ENCODE measurements at places on chromosomes 13 and 19.

DNA sequence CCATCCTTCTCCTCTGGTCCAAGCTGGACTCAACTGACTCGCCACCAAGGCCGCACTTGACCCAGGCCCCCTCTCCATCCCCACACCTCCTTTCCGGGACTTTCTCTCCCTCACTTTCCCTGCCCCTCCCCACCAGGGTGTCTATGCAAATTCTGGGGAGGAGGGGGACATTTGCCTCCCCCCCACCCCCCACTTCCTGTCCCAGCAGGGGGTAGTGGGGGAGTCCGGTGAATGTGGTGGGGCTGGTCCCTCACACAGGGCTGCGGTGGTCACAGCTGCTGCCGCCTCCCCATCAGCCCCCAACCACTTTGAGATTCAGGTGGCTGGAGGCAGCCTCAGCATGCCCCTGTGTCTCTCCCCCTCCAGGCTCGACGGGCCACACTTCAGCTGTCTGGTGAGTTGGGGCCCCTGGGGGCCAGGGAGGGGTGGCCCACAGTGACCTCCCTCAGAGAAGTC, 870 bp downstream of the SPIB start:
- no peak for DNase-seq

GRCh38 chr13:74056801-74057542, 77.2 kb downstream of the KLF12 start:
- DNase-seq, result no peak

DNA sequence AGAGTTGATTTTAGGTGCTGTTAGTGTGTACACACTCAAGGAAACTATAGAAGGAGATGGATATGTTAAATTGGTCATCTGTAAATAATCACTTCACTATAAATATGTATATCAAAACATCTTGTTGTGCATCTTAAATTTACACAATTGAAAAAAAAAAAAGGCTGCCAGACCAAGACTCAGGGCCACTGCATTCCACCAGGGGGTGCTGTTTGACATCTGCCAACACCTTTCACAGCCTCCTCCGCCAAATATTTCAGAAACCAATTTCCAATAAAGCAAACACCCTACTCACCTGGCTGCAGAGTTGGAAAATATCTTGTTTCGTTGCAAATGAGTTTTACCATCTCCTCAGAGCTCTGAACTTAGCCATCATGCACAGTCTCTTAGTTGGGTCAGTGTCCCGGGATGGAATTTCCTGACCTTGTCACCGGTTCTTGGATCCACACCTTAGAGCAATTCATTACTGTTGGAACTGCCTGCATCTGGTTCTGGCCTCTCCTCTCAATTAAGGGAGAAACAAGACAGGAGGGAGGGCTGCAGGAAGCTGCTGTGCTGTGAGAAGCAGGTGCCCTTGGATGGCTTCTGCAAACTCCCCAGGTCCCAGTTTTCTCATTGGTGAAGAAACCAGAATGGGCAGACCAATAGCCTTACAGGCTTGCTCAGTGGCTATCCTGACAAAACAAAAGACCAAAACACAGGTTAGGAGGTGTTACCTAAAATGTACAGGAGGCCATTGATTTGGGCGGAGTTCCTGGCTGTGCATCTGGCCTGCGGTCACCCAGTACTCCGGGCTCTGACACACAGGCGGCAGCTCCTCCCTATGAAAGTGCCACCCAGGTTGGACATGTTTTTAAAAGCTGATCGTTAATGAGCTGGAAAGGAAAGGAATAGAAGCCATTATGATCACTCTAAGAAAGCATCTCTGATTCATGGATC, 746.6 kb downstream of the UQCRFS1 start:
- DNase-seq, result peak; percentile 76

DNA sequence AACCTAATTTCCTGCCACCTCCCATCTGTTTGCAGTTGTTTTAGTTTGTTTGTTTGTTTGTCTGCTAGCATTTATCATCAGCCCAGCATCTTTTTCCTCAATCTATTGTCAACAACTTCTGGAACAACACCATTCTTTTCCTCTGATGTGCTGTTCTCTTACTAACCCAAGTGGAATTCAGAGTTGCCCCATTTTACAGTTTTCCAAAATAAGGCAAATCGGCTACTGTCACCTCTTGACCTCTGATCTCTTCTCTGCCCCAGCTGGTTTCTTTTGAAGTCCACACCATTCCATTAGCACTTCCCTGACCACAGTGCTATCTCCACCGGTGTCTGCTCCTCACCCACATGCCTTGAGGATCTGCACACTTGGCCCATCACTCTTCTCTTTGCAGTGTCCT, 102.4 kb downstream of the EFNB2 start:
- no peak for DNase-seq

DNA sequence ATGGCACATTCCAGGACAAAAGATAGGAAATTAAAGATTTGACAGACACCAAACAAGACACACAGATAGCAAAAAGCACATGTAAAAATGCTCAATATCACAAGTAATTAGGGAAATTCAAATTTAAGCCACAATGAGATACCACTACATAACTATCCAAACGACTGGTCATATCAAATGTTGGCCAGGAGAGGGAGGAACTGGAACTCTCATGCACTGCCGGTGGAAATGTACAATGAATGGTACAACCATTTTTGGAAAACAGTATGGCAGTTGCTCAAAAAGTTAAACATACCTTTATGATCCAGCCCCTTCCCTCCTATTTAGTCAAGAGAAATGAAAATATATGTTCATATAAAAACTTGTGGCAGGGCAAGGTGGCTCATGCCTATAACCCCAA, 36.8 kb upstream of the CYP2S1 start:
- DNase-seq, result no peak

GRCh38 chr19:14182476-14182875, 23.5 kb downstream of the ADGRL1 start:
- no peak for DNase-seq

DNA sequence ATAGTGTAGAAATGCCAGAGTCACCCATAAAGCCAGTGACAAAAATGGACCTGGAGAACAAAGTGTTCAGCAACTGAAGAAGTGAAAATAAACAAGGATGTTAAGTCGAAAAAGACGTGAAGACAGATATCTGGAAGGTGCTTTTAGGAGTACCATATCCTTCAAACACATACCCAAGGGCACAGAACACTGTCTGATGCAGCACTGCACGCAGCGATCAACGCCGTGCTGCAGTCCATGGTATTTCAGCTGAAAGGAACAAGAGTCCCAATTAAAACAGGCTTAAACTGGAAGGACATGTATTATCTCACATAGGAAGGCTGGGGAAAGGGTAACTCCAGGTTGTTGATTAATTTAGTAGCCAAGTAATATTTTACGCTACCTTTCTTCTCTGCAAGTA, 108.2 kb downstream of the SGCG start:
- DNase-seq, result no peak

- DNase-seq, result no peak
These were observed 24.8 kb upstream of the NAXD start for GRCh38 chr13:110590577-110590976.

DNA sequence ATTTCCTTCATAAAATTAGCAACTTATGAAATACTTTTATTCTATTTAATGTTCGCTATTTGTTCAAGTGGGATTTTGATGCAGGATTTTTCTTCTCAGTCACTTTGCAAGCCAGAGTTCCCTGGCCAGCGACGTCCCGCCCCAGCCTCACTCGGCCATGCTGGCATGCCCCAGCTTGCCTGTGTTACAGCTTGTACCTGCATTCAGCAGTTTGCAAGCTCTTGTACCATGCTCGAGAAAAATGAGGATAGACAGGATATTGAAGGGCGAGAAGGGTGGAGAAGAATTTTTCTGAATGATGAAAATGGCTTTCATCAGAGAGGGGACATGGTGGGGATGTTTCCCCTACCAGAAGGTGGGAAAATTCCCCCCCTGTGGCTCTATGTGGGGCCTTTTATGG, 2180.2 kb upstream of the PCDH20 start:
- DNase-seq, result no peak

GRCh38 chr13:111241862-111242261, 78.6 kb upstream of the TEX29 start:
- no peak for DNase-seq

- no peak for DNase-seq
These were observed 622.8 kb downstream of the DACH1 start for GRCh38 chr13:71244161-71244560.

GRCh38 chr13:106143930-106144709, 391.3 kb downstream of the EFNB2 start:
- DNase-seq, result no peak

DNA sequence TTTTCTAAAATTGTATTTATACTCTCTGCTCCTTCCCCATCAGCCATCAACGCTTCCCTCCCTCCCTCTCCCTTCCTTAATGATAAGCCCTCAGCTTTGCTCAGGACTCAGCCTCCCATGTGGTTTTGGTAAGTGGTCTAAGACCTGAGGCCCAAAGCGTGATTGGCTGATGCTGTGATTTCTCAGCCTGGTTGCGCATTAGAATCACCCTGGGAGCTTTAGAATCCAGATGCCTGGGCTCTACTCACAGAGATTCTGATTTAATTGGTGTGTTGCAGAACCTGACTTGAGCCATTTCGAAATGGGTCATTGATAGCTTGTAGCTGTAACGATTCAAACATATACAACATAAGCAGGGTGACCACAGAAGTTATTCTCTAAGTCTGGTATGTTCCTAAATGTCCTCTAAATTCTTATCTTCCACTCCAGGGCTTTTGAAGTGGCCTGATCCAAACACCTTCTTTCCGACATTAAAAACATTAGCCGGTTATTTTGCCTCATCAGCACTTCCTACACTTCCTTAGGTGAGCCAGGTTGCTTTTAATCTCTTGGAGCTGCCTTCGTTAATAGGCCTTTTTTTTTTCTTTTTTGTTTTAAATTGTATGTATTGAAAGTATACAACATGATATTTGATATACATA, 60.6 kb downstream of the LRCH1 start:
- no peak for DNase-seq

GRCh38 chr19:4586691-4587090, 27.2 kb upstream of the SEMA6B start:
- DNase-seq, result no peak

DNA sequence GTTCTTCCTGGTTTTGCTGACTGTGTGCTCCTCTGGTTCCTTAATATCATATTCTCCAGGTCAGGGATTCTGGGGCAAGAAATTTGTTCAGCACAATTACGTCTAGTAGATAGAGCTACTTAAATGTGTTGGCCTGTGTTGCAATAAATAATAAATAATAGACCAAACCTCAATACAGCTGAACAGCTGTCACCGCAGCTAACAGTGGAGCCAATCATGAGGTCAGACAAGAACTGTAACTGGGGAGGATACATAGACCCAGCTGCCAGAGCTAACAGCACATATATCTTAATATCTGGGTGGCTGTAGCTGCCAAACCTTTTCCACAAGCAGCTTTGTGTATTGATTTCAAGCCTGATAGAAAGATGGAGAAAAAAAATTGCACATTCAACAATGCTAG, 1596.3 kb upstream of the PCDH20 start:
- no peak for DNase-seq

GRCh38 chr19:18603255-18603957, 3.2 kb downstream of the CRLF1 start:
- no peak for DNase-seq

DNA sequence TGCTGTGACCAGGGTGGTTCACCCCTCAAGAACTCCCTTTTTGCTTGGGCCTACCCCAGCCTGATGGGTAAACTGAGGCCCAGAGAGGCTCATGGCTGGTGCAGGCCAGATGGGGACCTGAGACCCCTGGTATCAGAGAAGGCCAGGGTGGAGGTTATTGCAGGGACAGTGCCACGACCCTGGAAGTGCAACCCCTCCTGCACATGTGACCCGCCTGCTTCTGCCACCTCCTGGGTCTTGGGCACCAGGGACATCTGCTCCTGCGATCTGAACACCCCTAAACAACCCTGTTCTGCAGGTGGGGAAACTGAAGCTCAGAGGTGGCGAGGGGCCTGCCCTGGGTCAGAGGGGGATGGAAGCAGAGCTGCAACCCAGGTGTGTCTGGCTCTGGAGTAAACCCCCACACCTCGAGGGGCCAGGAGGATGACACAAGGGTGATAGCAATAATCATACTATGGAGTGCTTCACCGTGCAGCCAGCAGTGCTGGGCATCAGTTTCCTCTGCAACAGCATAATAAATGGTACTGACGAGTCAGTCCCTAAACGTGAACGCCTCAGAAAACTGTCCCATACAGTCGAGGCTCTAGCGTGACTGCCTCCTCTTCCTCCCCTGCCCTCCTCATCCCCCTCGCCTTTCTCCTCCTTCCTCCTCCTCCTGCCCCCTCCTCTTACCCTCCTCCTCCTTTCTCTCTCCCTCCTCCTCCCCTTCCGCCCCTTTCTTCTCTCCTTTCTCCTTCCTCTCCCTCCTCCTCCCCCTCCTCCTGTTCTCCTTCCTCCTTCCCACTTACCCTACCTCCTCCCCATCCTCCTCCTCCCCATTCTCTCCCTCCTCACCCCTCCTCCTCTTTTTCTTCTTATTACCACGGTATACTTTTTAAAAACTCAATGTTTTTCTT, 4.3 kb downstream of the YJEFN3 start:
- DNase-seq, result no peak

DNA sequence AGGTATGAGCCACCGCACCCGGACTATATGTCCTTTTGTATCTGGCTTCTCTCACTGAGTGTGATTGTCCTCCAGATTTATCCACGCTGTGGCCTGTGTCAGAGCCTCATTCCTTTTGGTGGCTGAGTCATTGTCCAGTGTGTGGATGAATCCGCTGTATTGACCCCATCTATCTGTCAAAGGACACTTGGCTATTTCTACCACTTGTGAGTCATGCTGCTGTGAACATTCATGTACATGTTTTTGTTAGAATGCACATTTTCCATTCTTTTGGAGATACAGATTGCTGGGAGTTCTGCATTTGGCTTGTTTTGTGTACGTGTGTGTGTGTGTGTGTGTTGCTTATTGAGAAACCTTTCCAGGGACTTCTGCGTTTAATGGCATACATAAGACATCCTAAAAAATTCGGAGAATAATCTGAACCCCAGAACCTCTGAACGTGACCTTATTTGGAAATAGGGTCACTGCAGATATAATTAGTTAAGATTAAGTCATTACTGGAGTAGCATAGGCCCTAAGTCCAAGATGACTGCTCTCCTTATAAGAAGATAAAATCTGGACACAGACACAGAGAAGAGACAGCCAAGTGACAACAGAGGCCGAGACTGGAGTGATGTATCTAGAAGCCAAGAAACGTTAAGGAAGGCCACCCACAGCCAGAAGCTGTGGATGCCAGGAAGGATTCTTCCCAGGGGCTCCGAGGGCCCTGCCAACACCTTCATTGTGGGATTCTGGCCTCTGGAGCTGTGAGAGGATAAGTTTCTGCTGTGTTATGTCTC, 4.9 kb upstream of the GIPC3 start:
- no peak for DNase-seq

Measured in type B pancreatic cell (in vitro differentiated cells).